ENCODE measurements at places on chromosomes 3 and 15.

- DNase-seq: no peak
Measured at GRCh38 chr15:90086868-90087268, 15.4 kb downstream of the IDH2 start.

DNA sequence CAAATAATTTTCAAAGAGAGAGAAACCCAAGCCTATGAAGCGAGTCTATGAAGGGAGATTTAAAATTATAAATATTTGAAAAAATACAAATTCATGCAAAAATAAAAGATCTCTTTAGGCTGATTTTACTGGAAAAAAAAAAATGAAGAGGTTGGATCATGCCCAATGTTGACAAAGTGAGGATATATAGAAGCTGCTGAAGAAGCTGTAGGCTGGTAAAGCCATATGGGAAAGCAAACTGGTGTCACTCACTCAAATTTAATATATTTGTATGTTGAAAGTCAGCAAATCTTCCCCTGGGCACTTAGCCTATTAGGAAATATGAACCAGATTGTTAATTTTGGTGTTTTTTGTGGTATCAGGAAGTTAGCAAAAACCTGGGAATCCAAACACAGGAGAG lies 61.8 kb upstream of the BCHE start:
- DNase-seq: no peak

DNA sequence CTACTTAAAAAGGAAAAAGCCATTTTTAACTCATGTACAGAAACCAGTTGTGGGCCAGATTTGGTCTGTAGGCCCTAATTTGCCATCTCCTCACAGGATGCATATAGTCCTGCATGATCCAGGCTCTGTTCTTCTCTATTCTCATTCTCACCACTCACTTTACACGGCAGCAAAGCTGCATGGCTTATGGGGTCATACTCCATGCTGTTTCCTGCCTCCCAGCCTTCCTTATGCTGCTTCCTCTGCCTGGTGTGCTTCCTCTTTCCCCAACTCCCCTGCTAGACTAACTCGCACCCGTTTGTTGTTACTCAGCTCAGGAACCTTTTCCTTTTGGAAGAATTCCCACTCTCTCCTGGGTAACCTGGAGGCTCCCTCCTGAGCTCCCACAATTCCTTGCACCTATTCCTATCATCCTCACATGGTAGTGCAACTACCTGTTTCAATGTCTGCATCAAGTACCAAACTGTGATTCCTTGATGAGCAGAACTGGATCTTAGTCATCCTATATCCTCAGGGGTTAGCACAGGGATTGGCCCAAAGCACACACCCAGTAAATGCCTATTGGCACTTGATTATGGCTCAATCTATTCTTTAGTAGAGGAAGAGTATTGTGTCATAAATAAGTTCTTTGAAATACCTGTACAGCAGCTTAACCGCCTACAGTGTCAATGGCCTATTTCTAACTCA lies 172.1 kb upstream of the MITF start:
- DNase-seq: no peak

GRCh38 chr3:65814845-65815578 lies 223.7 kb downstream of the MAGI1 start:
- DNase-seq: no peak

DNA sequence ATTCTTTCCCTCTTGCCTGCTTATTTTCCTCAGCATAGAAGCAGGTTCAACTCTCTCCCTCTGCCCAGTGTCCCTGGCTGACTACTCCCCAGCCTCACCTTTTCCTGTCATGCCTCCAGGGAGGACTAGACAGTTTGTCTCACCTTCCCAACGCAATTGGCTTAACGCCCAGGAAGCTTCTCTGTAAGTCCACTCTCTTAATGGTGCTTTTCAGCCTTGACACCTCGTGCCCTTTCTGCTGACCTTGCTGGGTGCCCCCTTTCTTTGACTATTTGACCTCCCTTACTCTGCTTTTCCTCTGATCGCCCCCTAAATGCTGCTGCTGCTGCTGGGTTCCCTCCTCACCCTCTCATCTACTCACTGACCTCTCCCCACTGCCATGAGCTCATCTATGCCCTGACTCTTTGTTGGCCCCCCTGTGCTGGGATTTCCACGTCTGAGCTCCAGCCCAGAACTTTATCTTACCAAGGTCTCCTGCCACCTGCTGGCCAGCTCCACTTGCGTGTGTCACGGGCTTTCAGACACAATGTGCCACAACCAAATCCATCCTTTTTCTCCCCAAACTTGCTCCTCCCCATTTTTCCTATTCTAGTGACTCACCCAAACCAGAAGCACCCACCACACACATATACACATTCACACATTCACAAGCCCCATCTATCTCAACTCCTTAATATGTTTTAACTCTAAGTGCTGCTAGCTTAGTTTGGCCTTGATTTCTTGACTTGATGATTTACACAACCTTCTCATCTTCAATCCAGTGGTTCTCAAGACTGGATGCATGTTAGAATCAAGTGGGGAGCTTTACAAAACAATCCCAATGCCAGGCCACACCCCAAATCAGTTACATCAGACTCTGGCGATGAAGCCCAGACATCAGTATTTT lies 16.6 kb downstream of the EPB42 start:
- DNase-seq: no peak

DNA sequence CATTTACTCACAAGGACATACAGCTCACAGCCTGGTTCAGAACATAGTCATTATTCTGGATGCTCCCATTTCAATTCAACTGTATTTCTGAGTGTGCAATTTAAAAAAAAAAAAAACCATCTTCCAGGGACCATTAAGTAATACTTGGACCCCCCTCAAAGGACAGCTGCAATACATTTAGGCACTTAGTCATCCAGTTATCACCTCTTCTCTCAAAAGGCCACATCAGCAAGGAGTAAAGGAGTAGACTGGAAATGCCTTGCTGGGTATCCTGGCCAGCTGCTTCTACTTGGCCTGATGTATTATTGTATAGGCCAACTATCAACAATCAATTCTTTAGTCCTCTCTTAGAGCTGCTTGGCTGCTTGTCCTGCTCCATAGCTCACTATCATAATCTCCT lies 211.4 kb upstream of the SETMAR start:
- no peak for DNase-seq

DNA sequence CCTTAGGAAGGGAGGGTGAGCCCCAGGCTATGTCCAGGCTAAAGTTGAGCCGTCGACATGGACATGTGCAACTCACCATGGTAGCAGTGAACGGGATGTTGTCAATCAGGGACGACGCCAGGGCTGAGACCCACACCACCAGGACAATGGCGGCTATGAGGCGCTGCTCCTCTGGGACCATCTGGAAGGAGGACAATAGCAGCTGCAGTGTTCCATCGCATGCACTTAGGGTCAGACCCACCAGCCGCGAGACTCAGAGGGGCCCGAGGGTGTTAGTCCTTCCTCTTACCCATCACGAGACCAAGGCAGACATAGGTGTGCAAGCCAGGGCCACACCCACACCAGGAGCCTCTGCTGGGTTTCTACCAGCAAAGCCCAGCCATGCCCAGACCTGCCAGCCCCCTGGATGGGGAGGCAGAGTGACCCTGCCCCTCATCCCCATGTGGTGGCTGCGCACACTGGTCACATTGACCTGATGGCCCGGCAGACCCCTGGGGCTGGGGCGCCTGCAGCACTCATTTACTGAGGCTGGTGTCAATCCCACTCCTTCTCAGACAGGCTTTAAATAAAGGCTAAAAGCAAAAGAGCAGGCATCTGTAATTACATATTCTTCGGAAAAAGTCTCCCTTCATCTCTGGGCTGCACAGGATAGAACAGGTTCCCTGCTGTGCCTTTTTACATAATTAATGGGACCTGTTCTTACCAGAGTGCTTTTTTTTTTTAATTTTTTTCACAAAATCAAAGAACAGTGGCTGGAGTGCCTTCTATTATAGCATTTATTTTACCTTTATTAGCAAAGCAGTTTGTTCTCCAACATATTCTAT lies 227.8 kb downstream of the OCA2 start:
- DNase-seq: no peak

GRCh38 chr3:135103917-135104316 lies 308.9 kb downstream of the EPHB1 start:
- DNase-seq: no peak

DNA sequence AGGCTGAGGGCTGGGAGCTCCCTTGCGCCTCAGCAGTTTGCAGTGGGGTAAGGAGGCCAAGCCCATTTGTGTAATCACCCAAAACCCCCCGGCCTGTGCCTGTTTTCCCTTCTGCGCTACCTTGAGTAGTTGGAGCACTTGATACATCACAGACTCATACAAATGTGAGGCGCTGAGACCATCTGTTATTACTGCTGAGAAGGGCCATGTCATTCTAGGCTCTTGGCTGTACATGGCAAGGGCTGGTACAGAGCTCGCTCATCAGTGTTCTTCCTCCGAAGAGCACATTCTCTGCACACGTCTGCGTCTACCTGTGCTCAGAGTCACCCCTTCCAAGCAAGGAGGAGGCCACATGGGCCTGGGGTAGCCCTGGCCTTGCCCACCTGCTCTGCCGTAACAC lies 9.3 kb downstream of the PLA2G4B start:
- DNase-seq: no peak

GRCh38 chr3:190443257-190443656 lies 6.4 kb downstream of the TMEM207 start:
- no peak for DNase-seq

DNA sequence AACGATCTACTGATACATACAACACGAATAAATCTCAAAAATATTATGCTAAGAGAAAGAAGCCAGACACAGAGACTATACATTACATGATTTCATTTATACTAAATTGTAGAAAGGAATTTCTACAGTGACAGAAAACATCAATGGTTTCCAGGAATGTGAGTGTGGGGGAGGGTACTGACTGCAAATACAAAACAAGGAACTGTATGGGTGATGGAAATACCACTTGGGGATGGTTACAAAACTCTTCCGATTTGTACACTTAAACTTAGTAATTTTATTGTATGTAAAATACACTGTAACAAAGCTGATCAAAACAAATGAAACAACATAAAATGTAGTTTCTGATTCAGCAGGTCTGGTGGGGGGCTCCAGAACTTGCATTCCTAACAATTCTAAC lies 45.8 kb upstream of the IP6K2 start:
- DNase-seq: no peak

DNA sequence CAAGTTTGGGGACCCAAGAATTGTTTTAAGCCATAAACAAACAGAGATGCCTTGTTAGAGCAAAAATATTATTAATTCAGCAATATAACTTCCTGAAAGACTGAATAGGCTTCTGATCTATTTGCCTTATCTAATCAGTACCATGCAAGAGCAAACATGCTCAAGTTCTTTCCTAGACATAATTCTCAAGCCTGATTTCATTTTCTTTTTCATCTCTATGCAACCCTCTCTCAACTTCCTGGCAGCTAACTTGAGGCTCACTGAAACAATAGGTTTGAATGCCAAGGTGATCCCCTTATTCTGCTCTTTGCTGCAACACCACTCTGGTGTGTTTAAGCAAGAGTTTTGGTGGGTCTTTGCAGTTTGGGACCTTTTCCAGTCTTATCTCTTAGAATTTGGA lies 230.9 kb upstream of the CD96 start:
- DNase-seq: no peak

GRCh38 chr3:121836481-121836880 lies 1.5 kb downstream of the EAF2 start:
- no peak for DNase-seq

DNA sequence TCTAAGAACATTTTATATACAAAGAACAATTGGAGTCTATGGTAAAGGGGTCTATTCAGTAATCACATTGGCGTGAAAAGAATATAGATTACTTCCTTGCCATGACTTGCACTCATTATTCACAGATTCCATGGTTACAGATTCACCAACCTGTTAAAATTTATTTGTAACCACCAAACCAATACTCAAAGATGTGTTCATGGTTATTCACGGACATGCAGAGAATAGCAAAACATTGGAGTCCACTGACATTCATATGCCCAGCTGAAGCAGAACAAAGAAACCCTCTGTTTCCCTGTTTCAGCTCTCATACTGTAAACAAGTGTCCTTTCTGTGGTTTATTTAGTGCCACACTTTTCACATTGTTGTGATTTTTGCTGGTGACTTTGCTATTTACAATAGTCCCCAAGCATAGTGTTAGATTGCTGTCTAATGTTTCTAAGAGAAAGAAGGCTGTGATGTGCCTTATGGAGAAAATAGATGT lies 185.8 kb upstream of the TTC14 start:
- DNase-seq: no peak

DNA sequence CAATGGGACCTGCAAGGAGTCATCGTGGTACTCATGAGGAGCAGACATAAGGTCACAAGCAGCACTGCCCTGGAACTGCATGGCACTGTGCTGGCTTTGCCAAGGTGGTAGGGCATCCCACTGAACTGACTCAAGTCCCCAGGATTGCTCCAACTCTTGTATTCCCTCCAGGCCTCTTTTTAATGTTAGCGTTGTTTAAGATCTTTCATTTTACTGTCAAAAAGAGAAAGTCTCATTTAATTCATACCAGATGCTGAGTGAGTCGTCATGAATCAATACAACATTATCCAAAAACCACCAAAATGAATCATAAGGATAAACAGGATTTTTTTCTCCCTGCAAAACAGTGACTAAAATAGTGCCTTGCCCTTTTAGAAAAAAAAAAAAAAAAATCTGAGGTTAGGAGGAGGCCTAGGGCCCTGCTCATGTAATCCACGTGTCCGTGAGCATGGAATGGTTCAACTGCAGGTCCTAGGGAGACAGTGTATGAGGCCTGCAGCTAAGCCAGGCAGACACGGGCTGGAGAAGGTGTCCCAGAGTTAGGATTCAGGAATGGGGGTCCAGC lies 36.7 kb upstream of the BLM start:
- DNase-seq: no peak

- no peak for DNase-seq
Measured at GRCh38 chr15:80214910-80215309, 37.1 kb downstream of the CTXND1 start.

DNA sequence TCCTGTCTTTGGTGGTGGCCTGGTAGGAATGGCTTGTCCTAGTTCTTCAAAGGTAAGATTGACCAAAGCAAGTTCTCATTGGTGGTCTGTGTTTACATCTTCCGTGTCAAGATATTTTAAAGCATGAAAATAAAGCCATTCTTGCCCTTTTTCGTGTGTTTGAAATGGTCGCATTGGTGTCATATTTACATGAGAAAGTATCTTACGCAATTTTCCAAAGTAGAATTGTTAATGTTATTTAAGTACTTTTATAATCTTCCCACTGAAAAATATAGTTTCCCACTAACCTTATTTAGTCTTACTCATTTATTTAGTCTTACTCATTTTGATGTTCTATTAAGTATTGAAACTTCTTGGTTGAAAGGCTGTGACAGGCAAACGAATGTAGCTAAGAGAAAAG lies 31.0 kb downstream of the NMD3 start:
- DNase-seq: no peak

DNA sequence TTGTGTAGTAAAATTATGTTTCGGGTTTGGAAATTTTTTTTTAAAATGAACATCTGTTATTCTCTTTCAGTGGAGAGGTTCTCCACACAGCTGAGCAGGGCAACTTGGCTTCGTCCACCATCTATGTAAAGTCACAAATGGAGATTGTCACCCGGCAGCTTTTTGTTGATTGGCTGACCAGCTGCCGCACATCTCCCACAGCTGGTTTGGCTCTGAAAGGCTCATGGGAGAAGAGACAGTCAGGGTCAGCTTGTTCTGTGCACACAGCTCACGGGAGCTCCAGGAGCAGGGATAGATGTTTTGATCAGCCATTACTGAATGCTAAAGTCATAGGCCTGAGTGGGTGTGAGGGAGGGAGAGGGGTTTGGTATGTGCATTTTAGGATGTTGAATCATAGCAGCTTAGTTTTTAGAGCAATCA lies 12.9 kb upstream of the CCDC80 start:
- DNase-seq: no peak

GRCh38 chr3:124759666-124760401 lies 29.6 kb downstream of the UMPS start:
- no peak for DNase-seq

All from NCI-H1930 (cell line).